Esophagus mucosa (tissue), 1 donor: ENCODE measurements at places on chromosomes 1 and 21. TPM values are rescaled to one million over a fixed set of nuclear protein-coding genes. Genes with fewer than 3 reads are reported as not detected.

DNA sequence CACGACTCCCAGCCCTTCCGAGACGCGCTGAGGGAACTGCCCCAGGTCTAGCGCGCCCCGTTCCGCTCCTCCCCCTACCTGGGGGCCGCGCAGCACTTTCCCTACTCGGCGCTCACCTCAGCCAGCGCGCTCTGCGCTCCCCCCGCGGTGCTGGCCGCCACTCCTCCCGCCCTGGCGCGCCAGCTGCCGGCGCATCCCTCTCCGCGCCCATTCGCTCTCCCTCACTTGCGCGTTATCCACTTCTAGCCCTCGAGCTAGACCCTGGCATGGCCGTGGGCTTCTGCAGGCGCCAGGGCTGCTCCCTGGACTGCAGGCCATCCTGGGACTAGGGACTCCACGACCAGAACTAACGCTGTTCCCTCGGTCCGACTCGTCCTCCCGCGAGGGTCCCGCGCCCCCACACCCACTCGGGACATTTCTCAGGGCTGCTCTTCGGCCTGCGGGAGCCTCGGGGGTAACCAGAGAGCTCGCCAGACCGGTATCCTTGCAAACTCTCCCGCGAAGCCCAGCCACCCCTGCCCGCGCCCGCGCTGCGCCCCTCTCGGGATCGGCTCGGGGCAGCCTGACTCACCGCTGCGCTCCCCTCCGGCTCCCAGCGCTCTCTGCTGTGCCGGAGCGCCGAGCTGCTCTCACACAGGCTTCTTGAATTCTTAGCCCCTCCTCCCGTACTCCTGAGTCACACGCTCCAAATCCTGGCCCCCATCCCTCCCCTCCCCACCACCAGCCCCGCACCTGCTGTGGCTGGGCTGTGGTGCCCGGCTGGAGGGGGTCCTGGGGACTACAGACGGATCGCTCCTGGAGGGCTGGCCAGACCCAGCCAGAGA, at the start of gene NGF:
NGF (minus strand) TSS at position 617 of the 824 bp plus-strand sequence. CDS start 51,454 bp downstream, outside the sequence.
- ATAC-seq: peak; percentile 73

DNA sequence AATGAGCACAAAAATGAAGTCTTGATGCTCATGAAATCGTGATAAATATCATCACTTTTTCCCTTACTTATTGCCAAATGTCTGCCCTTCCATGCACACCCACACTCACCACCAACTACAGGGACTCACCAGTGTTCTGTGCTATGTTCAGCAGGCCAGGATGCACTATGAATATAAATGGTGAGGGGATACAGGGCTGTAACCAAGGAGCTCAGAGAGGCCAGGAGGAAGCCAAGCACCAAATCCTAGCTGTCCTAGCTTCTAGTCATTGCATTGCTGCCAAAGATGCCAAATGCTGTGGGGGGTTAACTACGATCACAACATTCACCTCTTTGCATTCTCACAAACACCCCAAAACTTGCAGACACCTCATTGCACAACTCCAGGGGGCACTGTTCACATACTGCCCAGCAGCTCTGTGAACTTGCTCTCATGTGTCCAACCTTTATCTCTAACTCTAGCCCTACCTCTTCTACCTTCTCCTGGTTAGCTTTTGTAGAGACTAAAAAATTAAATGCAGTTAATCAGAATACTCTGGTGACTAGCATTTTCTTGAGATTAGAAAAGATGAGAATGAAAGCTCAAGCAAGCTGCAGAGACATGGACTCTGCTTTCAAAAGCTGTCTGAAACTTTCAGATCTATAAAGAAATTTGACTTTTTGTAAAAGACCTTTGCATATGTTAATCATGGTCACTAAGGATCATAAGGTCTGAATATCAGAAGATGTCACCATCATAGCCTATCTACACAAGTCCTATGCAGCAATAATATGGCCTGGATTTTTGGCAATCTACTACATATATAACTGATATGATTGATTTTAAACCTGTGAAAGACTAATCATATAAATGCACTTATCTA, 13.9 kb upstream of the KIF14 start:
- ATAC-seq: no peak

GRCh38 chr1:17567582-17567981, 28.1 kb downstream of the ARHGEF10L start:
- ATAC-seq: no peak

GRCh38 chr1:63320022-63320721, 2.2 kb upstream of the FOXD3 start:
- no peak for ATAC-seq

- peak; percentile 63 for ATAC-seq
Measured at GRCh38 chr1:91404151-91405012, at the start of gene HFM1. Gene HFM1 (minus strand): TSS chr1:91404837. CDS start chr1:91401082, 3,755 bp downstream.

CD52 gene
- 7.5 TPM for total RNA-seq

C1orf53 gene
- total RNA-seq: 2.6 TPM
